ENCODE measurements at places on chromosomes 5 and 9. TPM values are rescaled to one million over a fixed set of nuclear protein-coding genes. Genes with fewer than 3 reads are reported as not detected.

Gene SPATA31D4
- not detected for total RNA-seq

Gene LCNL1
- under 0.01 TPM for total RNA-seq

Gene CD72
- total RNA-seq = 0.50 TPM

Gene ST6GALNAC6
- 49.1 TPM for total RNA-seq

Gene PCDHB13
- under 0.01 TPM for total RNA-seq
